ENCODE measurements at places on chromosomes 3 and 15.

GRCh38 chr15:42858999-42859789 lies 61.4 kb downstream of the TTBK2 start:
- no peak for DNase-seq
- no peak overlapping the region for H3K4me3 ChIP-seq
- no peaks in the 10 kb centered on the region for H3K27me3 ChIP-seq
- H3K4me1 ChIP-seq = no peaks in the 10 kb centered on the region
- no peak overlapping the region for H3K27ac ChIP-seq

GRCh38 chr3:159586571-159587202 lies 401.9 kb upstream of the IL12A start:
- no peaks in the 10 kb centered on the region for H3K27me3 ChIP-seq
- H3K27ac ChIP-seq = no peak overlapping the region
- no peaks in the 10 kb centered on the region for H3K36me3 ChIP-seq
- DNase-seq = no peak
- no peak overlapping the region for H3K4me3 ChIP-seq
- H3K4me1 ChIP-seq = no peaks in the 10 kb centered on the region

DNA sequence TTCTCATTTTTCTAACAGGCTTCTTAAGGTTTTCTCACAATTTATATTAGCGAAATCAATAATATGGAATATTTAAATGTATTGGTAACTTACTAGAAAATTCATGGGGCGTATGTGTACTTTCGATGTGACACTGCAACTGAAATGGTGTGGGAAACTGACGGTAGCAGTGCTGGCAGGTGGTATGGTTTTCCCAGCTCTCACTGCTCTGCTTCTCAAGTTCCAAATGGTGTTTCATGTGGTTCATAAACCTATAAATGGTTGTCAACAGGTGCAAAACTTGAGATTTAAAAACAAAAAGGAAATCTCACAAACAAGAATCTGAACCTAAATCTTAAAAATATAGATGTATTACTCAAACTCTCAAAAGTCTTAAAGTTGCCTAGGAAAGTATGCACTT lies 54.7 kb downstream of the ZNF280D start:
- H3K36me3 ChIP-seq = no peaks in the 10 kb centered on the region
- DNase-seq = no peak
- no peaks in the 10 kb centered on the region for H3K27me3 ChIP-seq

GRCh38 chr3:51691021-51691420 lies 15.8 kb upstream of the GRM2 start:
- H3K4me1 ChIP-seq = peaks cover 6% of the 10 kb centered on the region
- H3K27me3 ChIP-seq = no peaks in the 10 kb centered on the region
- peaks cover 25% of the 10 kb centered on the region for H3K36me3 ChIP-seq

- no peaks in the 10 kb centered on the region for H3K36me3 ChIP-seq
- H3K27ac ChIP-seq = no peak overlapping the region
- no peak for DNase-seq
- H3K27me3 ChIP-seq = no peaks in the 10 kb centered on the region
- H3K4me1 ChIP-seq = no peaks in the 10 kb centered on the region
These were observed 24.8 kb upstream of the RBP1 start for GRCh38 chr3:139564294-139564861.

- H3K4me1 ChIP-seq = peaks cover 15% of the 10 kb centered on the region
- H3K27ac ChIP-seq = no peak overlapping the region
- peaks cover 36% of the 10 kb centered on the region for H3K27me3 ChIP-seq
- H3K36me3 ChIP-seq = no peaks in the 10 kb centered on the region
- H3K4me3 ChIP-seq = no peak overlapping the region
- no peak for DNase-seq
These were observed 79.9 kb downstream of the NR2F2 start for GRCh38 chr15:96410175-96411055.

DNA sequence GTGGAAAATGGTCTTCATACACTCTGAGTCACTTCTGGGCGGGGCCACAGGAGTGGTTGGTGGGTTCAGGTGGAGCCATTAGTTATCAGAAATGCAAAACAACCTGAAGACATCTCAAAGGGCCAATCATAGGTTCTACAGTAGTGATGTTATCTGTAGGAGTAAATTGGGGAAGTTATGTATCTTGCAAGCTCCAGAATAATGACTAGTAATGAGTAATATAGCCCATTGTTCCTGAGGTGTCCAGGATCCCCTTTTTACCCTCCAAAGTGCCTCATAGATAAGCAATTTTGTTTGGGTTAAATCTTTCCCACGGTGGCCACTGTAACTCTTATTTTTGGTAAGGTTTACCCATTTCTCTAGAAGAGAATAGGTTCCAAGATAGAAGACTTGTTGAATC lies 91.7 kb downstream of the PIK3R4 start:
- H3K36me3 ChIP-seq = 0 out of 3 replicates have a peak, but pooled peaks cover 4% of the 10 kb centered on the region
- no peak overlapping the region for H3K27ac ChIP-seq
- DNase-seq = no peak
- H3K4me1 ChIP-seq = no peaks in the 10 kb centered on the region
- H3K4me3 ChIP-seq = no peak overlapping the region

GRCh38 chr15:78360958-78361718 lies 21.0 kb downstream of the CRABP1 start:
- H3K4me3 ChIP-seq = no peak overlapping the region
- no peak for DNase-seq
- no peaks in the 10 kb centered on the region for H3K36me3 ChIP-seq
- no peaks in the 10 kb centered on the region for H3K4me1 ChIP-seq

DNA sequence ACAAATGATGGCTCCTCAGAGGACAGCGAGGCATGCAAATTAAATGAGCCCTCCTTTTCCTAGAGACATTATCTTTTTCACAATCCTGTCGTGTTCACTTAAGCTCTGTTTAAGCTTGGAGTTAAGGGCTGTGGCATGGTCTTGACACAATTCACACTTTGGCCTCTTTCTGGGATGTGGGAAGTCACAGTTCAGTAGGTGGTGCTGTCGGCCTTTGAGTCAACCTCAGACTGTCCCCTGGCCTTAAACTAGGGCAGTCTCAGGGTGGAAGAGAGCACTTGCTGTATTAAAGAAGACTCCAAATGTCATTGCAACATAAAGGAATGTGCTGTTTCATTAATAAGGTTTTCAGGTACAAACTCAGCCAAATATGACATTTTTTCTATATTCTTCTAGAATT lies 351.0 kb downstream of the MCTP2 start:
- no peaks in the 10 kb centered on the region for H3K36me3 ChIP-seq
- H3K27ac ChIP-seq = no peak overlapping the region
- H3K4me3 ChIP-seq = no peak overlapping the region
- no peaks in the 10 kb centered on the region for H3K4me1 ChIP-seq

- H3K27me3 ChIP-seq = peaks cover 27% of the 10 kb centered on the region
- H3K4me1 ChIP-seq = no peaks in the 10 kb centered on the region
- H3K36me3 ChIP-seq = no peaks in the 10 kb centered on the region
- H3K4me3 ChIP-seq = no peak overlapping the region
- no peak for DNase-seq
These were observed 48.6 kb downstream of the CFAP92 start for GRCh38 chr3:128945041-128945877.

DNA sequence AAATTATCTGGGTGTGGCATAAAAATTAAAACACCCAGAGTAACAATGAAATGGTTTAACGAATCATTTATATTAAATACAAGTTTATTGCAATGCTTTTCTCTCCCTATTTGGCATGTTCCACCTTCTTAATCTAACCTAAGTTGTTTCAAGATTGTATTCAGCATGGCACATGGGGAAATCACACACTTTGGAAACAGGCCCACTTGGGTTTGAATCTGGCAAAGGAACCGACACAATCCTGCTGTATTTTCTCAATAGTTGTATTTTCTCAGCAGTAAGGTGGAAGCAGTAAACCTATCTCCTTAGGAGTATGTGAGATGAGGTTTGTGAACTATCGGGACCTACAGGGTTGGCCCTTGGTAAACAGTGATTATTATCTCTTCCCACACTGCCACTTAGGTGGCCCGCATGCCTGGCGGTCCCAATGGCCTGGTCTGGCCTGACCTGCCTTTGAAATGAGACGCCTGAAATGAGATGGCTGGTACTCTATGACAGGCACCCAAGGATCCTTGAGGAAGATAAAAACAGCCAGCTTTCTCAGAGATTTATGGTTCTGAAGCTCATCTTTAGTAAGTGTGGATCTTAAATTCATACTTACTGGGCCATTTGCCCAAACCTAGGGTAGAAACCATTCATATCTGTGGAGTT lies 45.3 kb upstream of the VILL start:
- H3K4me3 ChIP-seq = no peak overlapping the region
- H3K4me1 ChIP-seq = no peaks in the 10 kb centered on the region
- H3K27me3 ChIP-seq = peaks cover 15% of the 10 kb centered on the region
- DNase-seq = no peak

DNA sequence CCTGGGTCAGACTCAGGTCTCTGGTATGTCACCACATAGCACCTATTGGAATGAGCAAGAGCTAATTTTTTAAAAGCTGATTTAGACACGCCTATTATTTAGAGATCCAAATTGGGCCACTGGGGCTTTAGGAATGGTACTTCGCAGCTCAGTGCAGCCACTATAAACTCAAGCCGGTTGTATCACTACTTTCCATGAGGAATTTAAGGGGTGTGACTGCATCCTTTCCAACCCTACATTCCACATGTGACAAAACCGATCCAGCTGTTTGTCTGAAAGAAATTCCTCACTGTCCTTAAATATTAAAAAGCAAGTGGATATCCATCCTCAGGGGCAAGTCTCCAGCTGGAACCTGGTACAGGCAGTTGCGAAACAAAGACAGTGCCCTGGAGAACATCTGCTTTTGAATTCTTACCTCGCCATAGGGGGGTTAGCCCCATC lies 12.8 kb downstream of the VGLL3 start:
- no peaks in the 10 kb centered on the region for H3K27me3 ChIP-seq
- no peak for DNase-seq

- H3K27ac ChIP-seq = no peak overlapping the region
- no peak overlapping the region for H3K4me3 ChIP-seq
- no peaks in the 10 kb centered on the region for H3K36me3 ChIP-seq
- no peaks in the 10 kb centered on the region for H3K27me3 ChIP-seq
These were observed 1163.5 kb downstream of the ROBO1 start for GRCh38 chr3:78604341-78604740.

DNA sequence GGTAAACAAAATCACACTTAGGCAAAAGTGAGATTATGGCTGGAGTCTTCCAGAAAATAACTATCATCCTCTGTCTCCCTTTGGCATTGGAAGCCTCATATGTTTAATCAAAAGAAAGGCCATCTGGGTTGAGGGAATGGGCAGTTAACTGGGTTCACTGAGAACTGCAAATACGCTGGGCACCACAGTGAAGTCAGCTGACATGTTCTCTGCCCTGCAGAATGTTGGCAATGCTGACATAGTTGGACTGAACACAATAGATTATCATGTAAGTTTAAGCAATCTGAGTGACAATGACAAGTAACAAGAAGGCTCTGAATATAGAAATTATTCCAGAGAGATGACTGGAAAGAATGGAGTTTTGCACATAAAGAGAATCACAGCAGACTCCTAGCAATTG lies 43.8 kb upstream of the SLC25A26 start:
- H3K27me3 ChIP-seq = no peaks in the 10 kb centered on the region
- H3K27ac ChIP-seq = no peak overlapping the region
- H3K4me3 ChIP-seq = no peak overlapping the region
- no peaks in the 10 kb centered on the region for H3K4me1 ChIP-seq

GRCh38 chr3:114427285-114428043 lies 133.6 kb downstream of the TIGIT start:
- H3K4me3 ChIP-seq = no peak overlapping the region
- H3K4me1 ChIP-seq = no peaks in the 10 kb centered on the region
- DNase-seq = no peak
- no peaks in the 10 kb centered on the region for H3K36me3 ChIP-seq

GRCh38 chr3:18194431-18194830 lies 230.7 kb downstream of the SATB1 start:
- no peaks in the 10 kb centered on the region for H3K27me3 ChIP-seq
- DNase-seq = no peak
- H3K4me1 ChIP-seq = no peaks in the 10 kb centered on the region
- no peak overlapping the region for H3K4me3 ChIP-seq
- H3K36me3 ChIP-seq = no peaks in the 10 kb centered on the region

- no peaks in the 10 kb centered on the region for H3K27me3 ChIP-seq
- H3K27ac ChIP-seq = no peak overlapping the region
- no peaks in the 10 kb centered on the region for H3K4me1 ChIP-seq
- DNase-seq = no peak
These were observed 298.5 kb downstream of the DIPK2A start for GRCh38 chr3:144270100-144270499.

GRCh38 chr15:69034352-69034751 lies 19.9 kb downstream of the NOX5 start:
- H3K36me3 ChIP-seq = no peaks in the 10 kb centered on the region
- H3K27ac ChIP-seq = no peak overlapping the region
- no peak overlapping the region for H3K4me3 ChIP-seq
- no peak for DNase-seq

DNA sequence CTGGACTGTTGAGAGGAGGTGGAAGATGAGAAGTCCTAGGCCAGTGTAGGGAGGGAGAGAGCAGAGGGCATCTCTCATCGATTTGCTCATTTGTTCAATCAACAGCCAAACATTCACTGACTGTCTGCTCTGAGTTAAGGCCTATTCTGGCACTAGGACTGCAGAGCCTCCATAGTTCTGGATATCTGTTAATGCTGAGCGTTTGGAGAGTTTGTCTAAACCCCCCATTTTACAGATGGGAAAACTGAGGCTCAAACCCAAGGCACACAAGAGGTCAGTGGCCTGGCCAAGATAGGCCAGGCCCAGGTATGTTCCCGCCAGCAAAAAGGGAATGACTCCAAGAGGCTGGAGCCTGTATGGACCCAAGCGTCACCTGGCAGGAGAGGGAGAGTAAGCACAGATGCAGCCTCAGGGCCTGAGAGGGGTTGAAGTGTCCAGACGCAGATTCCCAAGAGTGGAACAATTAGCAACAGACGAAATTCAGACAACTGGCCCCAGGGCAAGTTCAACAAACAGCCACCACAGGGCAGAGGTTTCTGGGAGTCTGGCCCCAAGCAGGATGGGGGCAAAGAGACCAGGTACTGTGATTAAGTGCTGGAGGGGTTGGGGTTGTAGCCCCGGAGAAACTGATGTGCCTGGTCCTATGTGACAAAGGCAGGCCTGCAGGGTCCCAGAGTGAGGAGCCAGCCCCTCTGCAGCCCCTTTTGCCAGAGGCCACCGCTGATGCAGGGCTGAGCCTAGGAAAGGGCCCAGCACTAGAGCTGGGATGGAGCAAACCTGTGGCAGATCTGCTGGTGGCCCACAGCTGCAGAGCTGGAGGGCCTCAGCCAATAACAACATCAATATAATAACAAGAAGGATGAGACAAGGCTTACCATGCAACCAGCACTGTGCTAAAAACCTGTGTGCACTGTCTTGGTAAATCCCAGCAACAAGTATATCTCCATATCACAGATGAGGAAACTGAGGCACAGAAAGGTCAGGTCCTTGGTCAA lies 245.1 kb upstream of the TLE3 start:
- no peaks in the 10 kb centered on the region for H3K36me3 ChIP-seq
- DNase-seq = no peak
- H3K27me3 ChIP-seq = peaks cover 42% of the 10 kb centered on the region
